ENCODE measurements at places on chromosomes 5 and 9.

DNA sequence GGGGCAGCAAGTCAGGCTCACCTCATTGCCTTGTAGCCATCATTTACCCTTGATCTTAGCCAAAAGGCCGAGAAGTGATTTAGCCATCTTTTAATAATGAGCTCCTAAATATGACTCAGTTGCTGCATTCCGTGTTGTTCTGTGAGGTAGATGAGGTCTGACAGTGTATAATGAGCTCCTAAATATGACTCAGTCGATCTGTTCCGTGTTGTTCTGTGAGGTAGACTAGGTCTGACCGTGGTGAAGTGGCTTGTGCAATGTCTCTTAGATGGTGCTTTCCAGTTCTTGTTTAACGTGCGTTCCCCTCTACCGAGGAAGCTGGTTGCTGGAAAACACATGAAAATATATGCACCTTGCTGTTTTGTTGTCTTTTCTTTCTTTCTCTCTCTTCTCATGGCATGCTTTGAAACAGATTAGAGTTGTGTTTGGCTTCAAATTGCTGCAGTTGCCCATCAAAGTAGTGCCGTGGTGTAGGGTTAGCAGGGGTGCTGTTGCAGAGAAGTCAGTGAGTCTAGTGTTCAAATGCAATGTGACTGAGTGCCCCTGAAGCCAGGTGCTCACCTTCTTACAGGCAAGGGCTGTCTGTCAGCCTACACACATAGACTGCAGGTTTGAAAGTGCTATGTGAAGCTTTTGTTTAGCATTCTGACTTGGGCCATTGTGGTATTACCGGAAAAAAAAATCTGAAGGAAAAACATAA, 118.6 kb downstream of the KDM4C start:
- no peak for DNase-seq

GRCh38 chr5:3997670-3998069, 402.0 kb downstream of the IRX1 start:
- no peak for DNase-seq

GRCh38 chr5:58011301-58011700, 448.6 kb downstream of the PLK2 start:
- no peak for DNase-seq

DNA sequence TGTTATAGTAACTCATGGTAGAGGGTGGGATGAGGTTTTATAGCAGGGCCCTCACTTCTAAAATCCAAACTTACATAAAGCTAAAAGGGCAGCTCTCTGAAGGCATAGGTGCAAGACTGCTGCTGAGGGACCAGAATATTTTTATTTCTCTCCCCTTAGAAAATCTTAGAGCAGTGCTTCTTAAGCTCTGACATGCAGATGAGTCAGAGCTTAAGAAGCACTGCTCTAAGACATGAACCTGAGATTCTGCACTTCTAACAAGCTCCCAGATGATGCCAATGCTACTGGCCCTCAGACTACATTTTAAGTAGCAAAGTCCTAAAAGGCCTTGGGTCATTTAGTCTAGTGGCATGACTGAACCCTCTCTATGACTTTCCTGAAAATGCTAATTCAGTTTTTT, 97.6 kb upstream of the SPRY4 start:
- DNase-seq: no peak

- DNase-seq: no peak
These were observed 6.1 kb downstream of the ANXA1 start for GRCh38 chr9:73157811-73158210.

- no peak for DNase-seq
These were observed 37.3 kb downstream of the ADAMTS2 start for GRCh38 chr5:179307931-179308471.

GRCh38 chr9:73579823-73580222, 428.2 kb downstream of the ANXA1 start:
- DNase-seq: no peak

- DNase-seq: no peak
These were observed 492 bp downstream of the RABL6 start for GRCh38 chr9:136808075-136808805.

DNA sequence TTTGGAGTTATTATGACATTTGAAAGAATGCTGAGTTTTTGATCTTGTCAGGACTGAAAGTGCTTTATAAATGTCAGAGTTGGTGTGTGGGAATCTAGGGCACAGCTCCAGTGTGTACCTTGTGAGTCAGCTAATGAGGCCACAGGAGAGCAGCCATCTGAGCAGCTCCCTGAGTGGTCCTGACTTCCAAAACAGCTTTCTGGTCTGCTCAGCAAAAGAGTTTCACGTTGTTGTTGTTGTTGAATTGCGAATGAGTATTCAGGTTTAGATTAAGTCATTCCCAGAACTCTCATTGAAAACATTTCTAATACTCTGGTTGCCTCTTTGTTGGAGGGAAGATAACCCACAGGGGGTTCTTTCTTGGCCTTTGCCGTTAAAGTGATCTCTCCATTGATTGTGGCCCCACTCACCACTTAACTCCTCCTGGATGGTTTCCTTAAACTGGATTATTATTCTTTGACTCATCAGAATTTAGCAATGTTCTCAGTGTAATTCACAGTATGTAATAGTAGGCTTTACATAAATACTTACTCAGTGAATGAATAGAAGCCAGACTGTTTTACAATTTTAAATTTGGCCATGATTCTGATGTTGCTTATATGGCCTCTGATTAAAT, 125.1 kb upstream of the SGCD start:
- DNase-seq: no peak

DNA sequence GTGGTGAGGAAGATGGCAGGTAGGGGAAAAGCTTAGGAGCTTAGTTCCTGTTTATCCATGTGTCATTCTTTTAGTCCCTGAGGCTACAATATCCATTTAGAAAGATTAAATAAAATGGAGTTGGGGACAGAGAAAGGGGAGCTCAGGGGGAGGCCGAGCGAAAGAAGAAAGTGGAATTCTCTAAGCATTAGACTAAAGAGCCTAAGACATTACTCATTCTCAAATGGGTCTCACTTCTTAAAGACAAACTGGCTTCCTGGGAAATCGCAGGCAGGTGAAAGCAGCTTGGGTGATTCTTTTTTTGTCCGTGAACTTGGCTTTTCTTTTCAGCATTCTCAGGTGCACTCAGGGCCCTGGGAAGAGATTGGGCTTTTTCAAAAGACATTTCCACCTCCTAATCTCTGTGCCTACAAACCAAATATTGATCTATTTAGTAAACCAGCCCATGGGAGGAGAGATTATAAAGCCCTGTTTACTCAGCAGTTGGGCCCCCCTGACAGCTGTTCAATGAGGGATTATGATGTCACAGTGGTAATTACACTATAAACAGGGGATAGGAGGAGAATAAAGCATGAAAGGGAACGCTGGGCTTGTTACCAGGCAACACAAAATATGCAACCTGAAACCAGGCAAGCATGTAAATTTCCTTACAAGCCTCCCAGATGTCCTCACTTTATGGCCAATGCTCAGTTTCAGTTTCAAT, 584.0 kb downstream of the ACTL7B start:
- no peak for DNase-seq

- DNase-seq: no peak
These were observed 454.3 kb upstream of the CTNND2 start for GRCh38 chr5:12358371-12359090.

- DNase-seq: no peak
These were observed 35.9 kb downstream of the CEP120 start for GRCh38 chr5:123387313-123387712.

GRCh38 chr5:33311893-33312292, 128.9 kb upstream of the TARS1 start:
- no peak for DNase-seq

GRCh38 chr5:108503986-108504385, 122.1 kb upstream of the FBXL17 start:
- DNase-seq: no peak
